Lung (tissue), 17 donors: ENCODE measurements at places on chromosomes 7 and 10. TPM values are rescaled to one million over a fixed set of nuclear protein-coding genes. Genes with fewer than 3 reads are reported as not detected.

The SRI gene
- 109 TPM for total RNA-seq

The HMX3 gene
- not detected for total RNA-seq

The PHKG1 gene
- total RNA-seq = 1.8 TPM

The MYH16 gene
- total RNA-seq = not detected

The NPFFR1 gene
- total RNA-seq = 2.2 TPM

The SMARCD3 gene
- 37.5 TPM for total RNA-seq

The DYNC1I1 gene
- total RNA-seq = 7.6 TPM

The C1GALT1 gene
- 26.3 TPM for total RNA-seq

The GPR15LG gene
- total RNA-seq = not detected

The CADPS2 gene
- 37.9 TPM for total RNA-seq

DNA sequence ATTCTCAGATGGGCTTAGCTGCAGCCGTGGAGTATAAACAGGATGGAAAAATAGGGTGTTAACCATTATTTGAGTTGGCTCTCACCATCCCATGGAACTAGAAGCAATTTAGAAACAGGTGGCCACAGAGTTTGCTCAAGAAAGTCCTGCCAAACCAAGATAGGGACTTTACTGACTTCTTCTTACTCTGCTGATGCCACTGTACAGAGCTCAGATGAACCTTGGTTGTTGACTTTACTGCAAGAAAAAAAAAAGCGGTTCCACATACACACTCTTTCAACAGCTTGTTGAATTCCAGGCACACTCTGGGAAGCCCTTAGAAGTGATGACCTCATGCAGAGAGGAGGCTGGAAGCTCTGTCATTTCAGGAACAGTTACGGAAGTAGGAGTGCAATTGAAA is 753.4 kb downstream of the NRG3 start:
- H3K27me3 ChIP-seq = no peaks in the 10 kb centered on the region
- DNase-seq = peak; percentile 55
- H3K4me3 ChIP-seq = no peak overlapping the region
- H3K4me1 ChIP-seq = no peaks in the 10 kb centered on the region
- no peaks in the 10 kb centered on the region for H3K36me3 ChIP-seq

- H3K4me1 ChIP-seq = peaks cover 10% of the 10 kb centered on the region
- no peaks in the 10 kb centered on the region for H3K27me3 ChIP-seq
- peak; percentile 77 for DNase-seq
- peak overlapping the region; percentile 99 for H3K4me3 ChIP-seq
Measured at GRCh38 chr10:87505366-87506111, 846 bp downstream of the MINPP1 start.

- H3K36me3 ChIP-seq = no peaks in the 10 kb centered on the region
- H3K4me1 ChIP-seq = no peaks in the 10 kb centered on the region
- no peak overlapping the region for H3K27ac ChIP-seq
- DNase-seq = no peak
- H3K27me3 ChIP-seq = peaks cover 5% of the 10 kb centered on the region
Measured at GRCh38 chr10:77146712-77147336, 490.8 kb downstream of the KCNMA1 start.

DNA sequence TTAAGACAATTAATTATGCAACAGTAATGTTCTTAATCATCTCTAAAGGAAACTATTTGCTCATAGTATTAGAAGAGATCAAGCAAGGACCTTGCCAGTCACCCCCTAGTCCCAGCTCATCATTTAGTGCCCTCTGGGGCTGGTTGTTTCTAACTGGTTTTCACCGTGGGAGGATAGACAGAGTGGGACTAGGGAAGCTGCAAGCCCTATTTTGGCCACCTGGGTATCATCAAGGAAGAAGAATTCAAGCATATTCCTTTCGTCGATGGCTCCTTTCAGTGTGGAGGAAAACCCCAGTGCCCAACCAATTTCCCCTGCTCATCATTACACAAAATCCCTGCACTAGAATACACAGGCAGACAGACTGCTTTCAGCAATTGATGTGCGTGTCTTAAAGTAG is 30.6 kb upstream of the FGFR2 start:
- H3K36me3 ChIP-seq = no peaks in the 10 kb centered on the region
- H3K4me3 ChIP-seq = no peak overlapping the region
- no peaks in the 10 kb centered on the region for H3K27me3 ChIP-seq
- no peak for DNase-seq
- no peak overlapping the region for H3K27ac ChIP-seq

- no peak overlapping the region for H3K4me3 ChIP-seq
- no peaks in the 10 kb centered on the region for H3K27me3 ChIP-seq
- peak; percentile 42 for DNase-seq
Measured at GRCh38 chr7:47535035-47535703, 46.7 kb downstream of the TNS3 start.

DNA sequence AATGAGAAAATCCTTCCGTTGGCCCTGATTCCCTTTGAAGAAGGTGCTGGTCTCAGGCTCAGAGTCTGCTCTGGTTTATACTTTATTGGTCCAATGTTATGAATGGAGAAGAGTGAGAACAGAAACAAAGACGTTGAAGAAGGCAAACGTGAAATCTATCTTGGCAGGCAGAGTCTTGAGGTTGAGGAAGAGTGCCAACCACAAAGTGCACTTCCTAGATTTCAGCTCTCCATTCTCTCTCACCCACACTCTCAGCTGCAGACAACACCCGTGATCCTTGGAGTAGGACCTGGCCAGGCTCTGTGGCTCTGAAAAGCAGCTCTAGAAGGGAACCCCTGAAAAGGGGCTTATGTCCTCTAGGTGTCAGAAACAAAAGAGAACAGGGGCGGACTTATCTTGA is 128.9 kb upstream of the PLXNA4 start:
- no peaks in the 10 kb centered on the region for H3K36me3 ChIP-seq
- H3K27ac ChIP-seq = no peak overlapping the region
- H3K27me3 ChIP-seq = no peaks in the 10 kb centered on the region

DNA sequence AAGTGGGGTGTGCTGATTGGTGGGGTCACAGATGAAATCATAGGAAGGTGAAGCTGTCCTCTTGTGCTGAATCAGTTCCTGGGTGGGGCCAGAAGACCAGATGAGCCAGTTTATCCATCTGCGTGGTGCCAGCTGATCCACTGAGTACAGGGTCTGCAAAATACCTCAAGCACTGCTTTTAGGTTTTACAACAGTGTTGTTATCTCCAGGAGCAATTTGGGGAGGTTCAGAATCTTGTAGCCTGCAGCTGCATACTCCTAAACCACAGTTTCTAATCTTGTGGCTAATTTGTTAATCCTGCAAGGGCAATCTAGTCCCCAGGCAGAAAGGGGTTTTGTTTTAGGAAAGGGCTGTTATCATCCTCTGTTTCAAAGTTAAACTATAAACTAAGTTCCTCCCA is 17.0 kb upstream of the IFRD1 start:
- no peak overlapping the region for H3K4me3 ChIP-seq
- no peaks in the 10 kb centered on the region for H3K36me3 ChIP-seq
- DNase-seq = no peak
- H3K27ac ChIP-seq = no peak overlapping the region
- no peaks in the 10 kb centered on the region for H3K4me1 ChIP-seq

GRCh38 chr10:15395935-15396334 is 24.8 kb upstream of the FAM171A1 start:
- no peaks in the 10 kb centered on the region for H3K36me3 ChIP-seq
- no peak overlapping the region for H3K4me3 ChIP-seq
- no peaks in the 10 kb centered on the region for H3K4me1 ChIP-seq
- H3K27ac ChIP-seq = no peak overlapping the region
- DNase-seq = no peak

DNA sequence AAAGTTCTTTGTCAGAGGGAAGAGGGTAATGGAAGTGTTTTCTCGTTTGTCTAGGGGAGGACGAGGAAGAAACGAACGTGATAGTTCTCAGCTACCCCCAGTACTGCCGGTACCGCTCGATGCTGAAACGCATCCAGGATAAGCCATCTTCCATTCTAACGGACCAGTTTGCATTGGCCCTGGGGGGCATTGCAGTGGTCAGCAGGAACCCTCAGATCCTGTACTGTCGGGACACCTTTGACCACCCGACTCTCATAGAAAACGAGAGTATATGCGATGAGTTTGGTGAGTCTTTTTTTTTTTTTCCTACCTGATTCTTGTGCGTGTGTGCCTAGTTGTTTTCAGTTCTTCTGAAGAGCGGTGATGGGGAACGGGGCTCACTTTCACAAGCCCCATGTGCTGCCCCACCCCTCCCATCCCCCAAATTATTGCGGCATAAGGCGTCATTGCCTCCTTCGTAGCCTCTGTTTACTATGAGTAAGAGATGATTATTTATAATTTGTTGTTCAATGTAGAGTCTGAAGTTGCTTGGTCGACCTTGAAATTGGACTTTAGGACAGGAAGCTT is 98.6 kb downstream of the ARID5B start:
- H3K4me1 ChIP-seq = peaks cover 4% of the 10 kb centered on the region
- no peak for DNase-seq
- no peaks in the 10 kb centered on the region for H3K36me3 ChIP-seq
- H3K27ac ChIP-seq = no peak overlapping the region
- no peaks in the 10 kb centered on the region for H3K27me3 ChIP-seq
- no peak overlapping the region for H3K4me3 ChIP-seq

GRCh38 chr7:88153378-88153777 is 66.5 kb downstream of the SRI start:
- no peak overlapping the region for H3K4me3 ChIP-seq
- H3K27ac ChIP-seq = no peak overlapping the region
- DNase-seq = no peak
- no peaks in the 10 kb centered on the region for H3K27me3 ChIP-seq

GRCh38 chr10:132162021-132162531 is 24.7 kb upstream of the DPYSL4 start:
- H3K36me3 ChIP-seq = no peaks in the 10 kb centered on the region
- H3K27ac ChIP-seq = no peak overlapping the region
- no peak for DNase-seq
- H3K27me3 ChIP-seq = no peaks in the 10 kb centered on the region

DNA sequence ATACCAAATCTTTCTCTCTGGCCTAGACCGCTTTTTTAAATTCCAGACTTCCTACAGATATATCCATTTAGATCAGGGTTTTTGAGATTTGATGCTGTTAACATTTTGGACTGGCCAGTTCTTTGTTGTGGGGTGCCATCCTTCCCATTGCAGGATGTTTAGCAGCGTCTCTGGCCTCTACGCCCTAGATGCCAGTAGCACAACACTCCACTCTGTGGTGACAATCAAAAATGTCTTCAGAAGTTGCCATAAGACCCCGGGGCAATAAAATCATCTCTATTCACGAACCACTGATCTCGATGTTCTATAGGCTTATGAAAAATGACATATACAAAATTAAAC is 46.3 kb downstream of the HDAC9 start:
- H3K27ac ChIP-seq = no peak overlapping the region
- peaks cover 3% of the 10 kb centered on the region for H3K4me1 ChIP-seq

GRCh38 chr7:139339025-139339424 is 2.1 kb upstream of the FMC1 start:
- H3K27ac ChIP-seq = no peak overlapping the region
- no peaks in the 10 kb centered on the region for H3K27me3 ChIP-seq
- H3K4me3 ChIP-seq = no peak overlapping the region
- H3K36me3 ChIP-seq = no peaks in the 10 kb centered on the region
- no peak for DNase-seq
- H3K4me1 ChIP-seq = peaks cover 5% of the 10 kb centered on the region

DNA sequence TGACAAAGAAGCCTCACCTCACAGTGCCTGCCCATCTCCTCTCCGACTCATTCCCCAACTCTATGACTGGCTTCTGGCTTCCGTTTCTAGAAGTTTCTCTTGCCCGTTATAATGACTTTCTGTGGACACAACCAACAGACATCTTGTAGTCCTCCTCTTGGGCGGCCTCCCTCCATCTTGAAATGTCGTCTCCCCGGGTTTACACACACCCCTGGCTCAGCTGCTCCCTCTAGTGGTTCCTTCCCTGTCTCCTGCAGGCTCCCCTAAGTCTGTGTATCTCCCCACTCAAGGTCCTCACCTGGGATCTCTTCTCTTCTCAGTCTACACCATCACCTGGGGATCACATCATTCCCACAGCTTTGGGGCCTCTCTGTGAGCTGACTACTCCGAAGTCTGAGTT is 123.4 kb upstream of the NEBL start:
- H3K4me1 ChIP-seq = peaks cover 15% of the 10 kb centered on the region
- H3K27ac ChIP-seq = no peak overlapping the region
- no peak for DNase-seq
- no peak overlapping the region for H3K4me3 ChIP-seq
- H3K27me3 ChIP-seq = no peaks in the 10 kb centered on the region

DNA sequence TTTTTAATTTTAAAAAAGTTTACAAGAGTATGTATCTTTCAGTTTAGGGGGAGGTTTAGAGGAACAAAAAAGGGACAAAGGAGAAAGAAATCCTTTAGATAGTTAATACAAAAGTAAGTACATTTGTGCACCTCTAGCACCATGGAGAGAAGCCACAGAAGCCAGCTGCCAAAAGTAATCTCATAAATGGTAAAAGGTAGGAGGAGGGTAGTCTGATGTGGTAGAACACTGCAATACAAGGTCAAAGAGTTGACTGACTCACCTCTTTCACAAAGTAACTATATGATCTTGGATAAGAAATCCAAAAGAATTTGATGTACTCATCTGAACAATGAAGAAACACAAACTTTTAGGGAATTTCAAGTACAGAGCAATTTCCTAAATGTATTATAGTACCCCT is 68.1 kb downstream of the CNOT4 start:
- H3K27ac ChIP-seq = no peak overlapping the region
- DNase-seq = no peak
- no peak overlapping the region for H3K4me3 ChIP-seq
- H3K27me3 ChIP-seq = no peaks in the 10 kb centered on the region
- H3K4me1 ChIP-seq = no peaks in the 10 kb centered on the region

GRCh38 chr10:12667052-12667451 is 317.7 kb downstream of the CAMK1D start:
- DNase-seq = no peak
- no peaks in the 10 kb centered on the region for H3K27me3 ChIP-seq
- no peaks in the 10 kb centered on the region for H3K4me1 ChIP-seq
- H3K27ac ChIP-seq = no peak overlapping the region
- H3K4me3 ChIP-seq = no peak overlapping the region

DNA sequence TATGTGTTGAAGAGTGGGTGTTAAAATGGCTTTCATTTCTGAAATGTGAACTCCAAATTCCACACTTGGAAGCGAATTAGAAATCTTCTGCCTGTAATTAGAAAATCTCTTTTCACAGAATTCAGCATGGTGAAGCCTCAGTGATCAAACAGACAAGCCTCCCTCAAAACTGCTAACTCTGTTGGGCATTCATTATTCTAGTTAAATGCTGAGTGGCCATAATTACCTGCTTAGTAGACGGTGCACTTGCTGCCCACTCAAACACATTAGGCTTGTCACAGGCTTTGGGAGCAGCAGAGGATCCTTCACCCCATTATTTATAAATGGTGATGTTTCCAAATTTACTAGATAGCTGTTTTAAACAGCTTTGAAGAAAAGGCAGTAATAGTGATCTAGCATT is 177.2 kb upstream of the PCLO start:
- no peaks in the 10 kb centered on the region for H3K36me3 ChIP-seq
- H3K4me1 ChIP-seq = no peaks in the 10 kb centered on the region
- H3K4me3 ChIP-seq = no peak overlapping the region
- peaks cover 2% of the 10 kb centered on the region for H3K27me3 ChIP-seq
- no peak for DNase-seq
